AG08395 (cell line): ENCODE measurements at places on chromosomes 13 and 19.
A peak's percentile ranks its signal among the peaks of the same experiment; 100 is the strongest.

GRCh38 chr19:13118424-13119193 lies 545 bp downstream of the NACC1 start:
- peak; percentile 40 for DNase-seq

DNA sequence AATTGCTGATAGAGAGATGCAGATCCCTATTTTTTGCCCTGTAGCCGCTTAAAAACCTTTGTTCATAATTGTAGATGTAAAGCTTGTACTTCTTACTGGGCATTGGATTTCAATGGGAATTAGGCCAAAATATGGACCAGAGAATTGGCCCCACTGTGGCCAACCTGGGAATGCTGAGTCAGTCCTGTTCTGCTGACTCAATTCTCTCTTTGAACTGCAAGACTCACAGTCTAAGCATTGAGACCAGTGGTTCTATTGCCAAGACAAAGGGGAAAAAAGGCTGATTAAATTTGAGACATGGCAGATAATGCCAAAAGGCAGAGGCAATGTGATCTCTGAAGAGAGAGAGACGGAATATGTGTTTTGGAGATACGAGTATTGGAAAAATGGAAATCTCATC lies 72.5 kb upstream of the UBL3 start:
- peak; percentile 61 for DNase-seq

DNA sequence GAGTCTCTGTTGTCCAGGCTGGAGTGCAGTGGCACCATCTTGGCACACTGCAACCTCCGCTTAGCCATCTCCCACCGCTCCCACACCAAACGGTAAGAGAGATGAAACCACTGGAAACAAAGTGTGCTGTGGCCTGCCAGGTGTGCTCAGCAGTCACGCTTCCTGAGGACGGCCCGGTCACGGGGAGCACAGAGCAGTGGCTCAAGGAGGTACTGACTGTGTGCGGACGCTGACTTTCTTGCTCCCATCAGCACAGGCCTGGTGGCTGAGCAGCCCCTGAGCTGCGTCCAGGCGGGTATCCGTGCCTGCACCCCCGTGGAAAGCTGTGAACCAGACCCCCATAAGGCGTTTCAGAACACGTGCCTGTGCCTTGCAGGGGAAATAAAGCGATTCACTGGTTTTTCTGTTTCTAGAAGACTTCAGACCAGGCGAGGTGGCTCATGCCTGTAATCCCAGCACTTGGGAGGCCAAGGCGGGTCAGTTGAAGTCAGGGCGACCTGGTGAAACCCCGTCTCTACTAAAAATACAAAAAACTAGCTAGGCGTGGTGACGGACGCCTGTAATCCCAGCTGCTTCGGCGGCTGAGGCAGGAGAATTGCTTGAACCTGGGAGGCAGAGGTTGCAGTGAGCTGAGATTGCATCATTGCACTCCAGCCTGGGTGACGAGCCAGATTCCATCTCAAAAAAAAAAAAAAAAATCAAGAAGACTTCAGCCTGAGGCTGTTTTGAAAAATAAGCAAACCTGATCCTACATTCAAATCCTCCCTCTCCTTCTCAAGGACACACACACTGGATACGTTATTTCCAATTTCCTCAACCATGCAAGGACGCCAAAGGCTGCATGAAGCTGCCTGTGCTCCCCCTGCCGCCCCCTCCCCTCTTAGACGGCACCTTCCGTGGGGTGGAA lies 25.5 kb downstream of the ADPRHL1 start:
- DNase-seq: peak; percentile 26

DNA sequence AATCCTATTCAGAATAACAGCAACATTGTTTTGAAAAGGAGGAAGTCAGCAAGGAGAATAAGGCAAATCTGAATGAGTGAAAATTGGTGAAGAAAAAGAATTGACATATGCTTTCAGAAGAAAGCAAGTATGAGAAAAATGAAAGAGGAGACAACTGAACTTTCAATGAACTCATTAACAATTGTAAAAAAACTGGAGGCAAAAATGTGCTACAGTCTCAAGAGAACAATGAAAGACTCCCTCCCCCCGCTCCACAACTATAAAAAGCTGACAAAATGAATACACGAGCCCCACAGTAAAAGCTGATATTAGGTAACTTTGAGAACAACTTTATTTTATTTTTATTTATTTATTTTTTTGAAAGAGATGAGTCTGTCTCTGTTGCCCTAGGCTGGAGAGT lies 373.1 kb downstream of the DIAPH3 start:
- DNase-seq: no peak

- DNase-seq: no peak
These were observed 39.9 kb downstream of the SIGLEC7 start for GRCh38 chr19:51181913-51182419.

GRCh38 chr19:50300051-50300450 lies 29.1 kb downstream of the KCNC3 start:
- DNase-seq: no peak

- no peak for DNase-seq
These were observed 520.1 kb upstream of the NBEA start for GRCh38 chr13:34421858-34422475.

GRCh38 chr19:8512115-8512967 lies 1.6 kb downstream of the ZNF414 start:
- DNase-seq: no peak

DNA sequence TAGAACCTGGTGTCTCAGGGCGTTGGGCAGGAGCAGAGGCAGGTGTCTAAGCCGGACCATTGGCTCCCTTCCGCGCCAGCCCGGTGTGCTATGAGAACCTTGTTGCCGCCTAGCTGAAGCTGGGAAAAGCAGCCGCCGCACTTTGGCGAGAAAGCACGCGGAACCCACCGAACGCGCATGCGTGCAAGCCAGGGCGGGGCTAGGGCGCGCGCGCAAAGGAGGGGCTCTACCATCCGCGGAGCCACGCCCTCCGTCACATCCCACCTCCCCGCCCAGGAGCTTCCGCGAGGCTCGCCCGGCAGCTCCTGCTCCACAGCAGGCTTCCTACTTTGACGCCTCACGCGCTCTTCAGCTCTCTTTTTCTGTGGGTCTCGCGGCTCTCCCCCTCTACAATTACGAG lies 51.3 kb downstream of the WDR87 start:
- peak; percentile 73 for DNase-seq

DNA sequence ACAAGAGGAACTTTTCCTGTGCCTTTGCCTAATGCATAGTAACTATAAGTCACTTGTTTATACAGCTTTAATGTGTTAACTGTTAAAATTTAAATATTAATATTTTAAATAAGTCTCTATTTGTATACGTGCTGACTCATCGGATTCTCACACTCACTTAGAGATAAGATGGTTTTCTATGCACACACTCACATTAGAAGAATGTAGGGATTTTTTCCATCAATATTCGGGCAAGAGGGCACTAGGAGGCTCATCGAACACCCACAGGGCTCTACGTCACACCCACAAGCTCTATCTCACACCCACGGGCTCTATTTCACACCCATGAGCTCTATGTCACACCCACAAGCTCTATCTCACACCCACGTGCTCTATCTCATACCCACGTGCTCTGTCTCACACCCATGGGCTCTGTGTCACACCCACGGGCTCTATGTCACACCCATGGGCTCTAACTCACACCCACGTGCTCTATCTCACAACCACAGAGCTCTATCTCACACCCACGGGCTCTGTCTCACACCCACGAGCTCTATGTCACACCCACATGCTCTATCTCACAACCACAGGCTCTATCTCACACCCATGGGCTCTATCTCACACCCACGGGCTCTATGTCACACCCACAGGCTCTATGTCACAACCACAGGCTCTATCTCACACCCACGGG lies 73.4 kb downstream of the COL4A2 start:
- no peak for DNase-seq

DNA sequence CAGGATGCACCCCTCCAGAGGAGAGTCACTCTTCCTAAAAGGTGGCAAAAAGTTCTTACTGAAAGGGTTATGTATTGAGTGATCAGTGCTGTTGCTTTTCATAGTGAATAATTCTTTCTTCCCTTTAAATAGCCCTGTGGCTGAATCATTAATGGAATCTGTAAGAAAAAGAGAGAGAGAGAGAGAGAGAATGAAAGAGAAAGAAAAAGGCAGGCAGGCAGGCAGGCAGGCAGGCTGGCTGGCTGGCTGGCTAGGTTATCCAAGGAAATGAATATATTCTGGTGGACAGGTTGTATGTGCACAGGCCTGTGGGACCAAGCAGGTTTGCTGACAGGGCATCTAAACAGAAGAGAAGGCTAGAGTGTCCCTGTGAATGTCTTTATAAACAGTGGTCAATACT lies 100.5 kb downstream of the DLEU7 start:
- DNase-seq: no peak

- DNase-seq: no peak
These were observed 13.0 kb downstream of the WTIP start for GRCh38 chr19:34494601-34495000.

DNA sequence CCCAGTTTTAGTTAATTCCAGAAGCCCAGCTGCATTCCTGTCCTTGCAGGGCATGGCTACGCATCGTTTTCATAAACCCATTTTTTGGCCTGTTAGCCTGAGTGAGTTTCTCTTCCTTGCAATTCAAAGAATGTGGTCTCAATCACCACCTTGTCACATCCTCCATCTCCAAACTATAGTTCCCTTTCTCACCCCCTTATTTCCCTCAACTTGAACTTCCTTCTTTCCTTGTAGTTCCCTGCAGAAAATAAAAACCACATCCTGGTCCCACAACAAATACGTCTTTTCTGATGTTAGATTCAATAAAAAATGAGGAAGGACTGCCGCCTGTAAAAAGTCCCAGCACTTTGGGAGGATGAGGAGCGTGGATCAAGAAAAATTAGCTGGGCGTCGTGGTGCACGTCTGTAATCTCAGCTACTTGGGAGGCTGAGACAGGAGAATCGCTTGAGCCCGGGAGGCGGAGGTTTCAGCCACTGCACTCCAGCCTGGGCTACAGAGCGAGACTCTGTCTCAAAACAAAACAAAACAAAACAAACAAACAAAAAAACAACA lies 13.2 kb downstream of the ADGRE3 start:
- DNase-seq: no peak

- peak; percentile 85 for DNase-seq
These were observed 28.3 kb downstream of the IL12RB1 start for GRCh38 chr19:18058208-18059009.

DNA sequence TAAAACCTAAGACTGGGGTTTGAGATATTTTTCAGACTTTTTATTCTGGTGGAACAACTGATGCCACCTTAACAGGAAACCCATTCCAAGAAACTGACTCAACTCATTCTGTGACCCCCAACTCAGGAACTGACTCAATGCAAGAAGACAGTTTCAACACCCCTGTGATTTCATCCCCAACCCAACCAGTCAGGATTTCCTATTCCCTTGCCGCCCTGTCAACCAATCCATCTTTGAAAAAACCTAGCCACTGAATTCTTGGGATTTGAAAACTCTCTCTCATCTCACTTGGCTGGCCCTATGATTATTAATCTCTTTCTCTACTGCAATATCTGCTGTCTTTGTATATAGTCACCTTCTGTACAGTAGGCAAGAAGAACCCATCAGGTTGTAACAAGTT lies 1211.9 kb upstream of the ATXN8OS start:
- DNase-seq: no peak

DNA sequence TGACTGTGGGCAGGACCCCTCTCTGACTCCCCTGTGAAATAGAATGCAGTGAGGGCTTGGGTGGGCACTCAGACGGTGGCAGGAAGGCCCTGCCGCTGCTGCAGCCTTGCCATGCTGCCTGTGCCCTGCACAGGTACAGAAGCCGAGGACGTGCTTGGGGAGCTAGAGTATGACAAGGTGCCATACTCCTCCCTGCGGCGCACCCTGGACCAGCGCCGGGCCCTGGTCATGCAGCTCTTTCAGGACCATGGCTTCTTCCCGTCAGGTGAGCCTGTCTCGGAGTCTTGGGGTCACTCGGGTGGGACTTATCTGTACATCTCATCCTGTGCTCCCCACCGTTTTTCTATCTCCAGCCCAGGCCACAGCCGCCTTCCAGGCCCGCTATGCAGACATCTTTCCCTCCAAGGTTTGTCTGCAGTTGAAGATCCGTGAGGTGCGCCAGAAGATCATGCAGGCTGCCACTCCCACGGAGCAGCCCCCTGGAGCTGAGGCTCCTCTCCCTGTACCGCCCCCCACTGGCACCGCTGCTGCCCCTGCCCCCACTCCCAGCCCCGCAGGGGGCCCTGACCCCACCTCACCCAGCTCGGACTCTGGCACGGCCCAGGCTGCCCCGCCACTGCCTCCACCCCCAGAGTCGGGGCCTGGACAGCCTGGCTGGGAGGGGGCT lies 7.3 kb upstream of the PRR19 start:
- no peak for DNase-seq

DNA sequence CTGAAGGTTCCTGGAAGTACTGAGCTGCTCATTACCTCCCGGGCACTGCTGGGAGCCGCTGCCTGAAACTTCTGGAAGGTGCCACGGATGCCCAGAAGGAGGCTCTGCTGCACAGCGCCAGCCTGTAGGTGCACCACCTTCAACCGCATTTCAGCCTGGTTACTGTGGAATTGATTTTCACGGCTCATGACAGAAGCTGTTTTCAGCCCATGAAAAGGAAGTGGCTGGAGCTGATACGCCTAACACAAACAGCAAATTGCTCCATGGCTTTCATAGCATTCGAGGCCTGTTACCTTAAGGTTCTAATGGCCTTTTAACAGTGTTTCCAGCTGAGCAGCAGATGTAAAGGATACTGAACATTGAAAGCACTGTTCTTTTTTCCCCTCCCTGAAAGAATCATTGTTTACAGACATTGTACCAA lies 22.0 kb downstream of the GPC6 start:
- no peak for DNase-seq

- no peak for DNase-seq
These were observed 28.4 kb downstream of the RASA3 start for GRCh38 chr13:114103801-114104654.

DNA sequence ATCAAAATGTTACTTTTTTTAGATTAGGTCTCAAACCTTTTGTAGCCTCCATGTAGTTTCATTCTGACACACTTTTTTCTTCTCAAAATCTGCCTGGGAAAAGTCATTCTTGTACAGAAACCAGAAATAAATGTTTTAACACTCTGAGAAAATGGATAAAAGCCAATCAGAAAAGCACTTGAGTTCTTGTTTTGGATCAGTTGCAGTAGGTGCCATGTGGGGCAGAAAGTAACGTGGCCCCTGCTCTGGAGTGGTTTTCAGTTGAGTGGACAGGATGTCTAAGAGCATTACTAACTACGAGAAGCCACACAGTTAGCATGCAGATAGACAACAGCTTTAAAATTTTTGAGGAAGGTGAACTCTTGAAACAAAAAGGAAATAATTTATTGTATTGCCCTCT lies 19.1 kb downstream of the GPR183 start:
- no peak for DNase-seq

- peak; percentile 86 for DNase-seq
These were observed 2.7 kb upstream of the PLIN3 start for GRCh38 chr19:4870025-4870700.

GRCh38 chr19:50496189-50497021 lies 14.6 kb downstream of the JOSD2 start:
- no peak for DNase-seq

DNA sequence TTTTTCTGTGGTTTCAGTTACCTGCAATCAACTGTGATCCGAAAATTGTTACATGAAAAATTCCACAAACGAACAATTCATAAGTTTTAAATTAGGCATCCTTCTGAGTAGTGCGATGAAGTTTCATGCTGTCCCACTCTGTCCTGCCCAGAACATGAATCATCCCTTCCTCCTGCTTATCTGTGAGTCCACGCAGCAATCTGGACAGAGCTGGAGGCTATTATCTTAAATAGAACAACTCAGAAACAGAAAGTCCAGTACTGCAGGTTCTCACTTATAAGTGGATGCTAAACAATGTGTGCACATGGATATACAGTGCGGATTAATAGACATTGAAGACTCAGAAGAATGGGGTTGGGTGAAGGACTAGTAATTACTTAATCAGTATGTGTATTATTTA lies 583.7 kb upstream of the SPRY2 start:
- DNase-seq: no peak

- no peak for DNase-seq
These were observed 26.1 kb downstream of the EXOC3L2 start for GRCh38 chr19:45218911-45219743.

- peak; percentile 53 for DNase-seq
These were observed 126.5 kb downstream of the NALCN start for GRCh38 chr13:101289764-101290163.
